ENCODE measurements at places on chromosomes 1 and 21.

- DNase-seq = no peak
Observed at GRCh38 chr1:19372602-19373001, 60.5 kb downstream of the SLC66A1 start.

GRCh38 chr1:218459450-218459849 is 114.3 kb downstream of the TGFB2 start:
- no peak for DNase-seq

DNA sequence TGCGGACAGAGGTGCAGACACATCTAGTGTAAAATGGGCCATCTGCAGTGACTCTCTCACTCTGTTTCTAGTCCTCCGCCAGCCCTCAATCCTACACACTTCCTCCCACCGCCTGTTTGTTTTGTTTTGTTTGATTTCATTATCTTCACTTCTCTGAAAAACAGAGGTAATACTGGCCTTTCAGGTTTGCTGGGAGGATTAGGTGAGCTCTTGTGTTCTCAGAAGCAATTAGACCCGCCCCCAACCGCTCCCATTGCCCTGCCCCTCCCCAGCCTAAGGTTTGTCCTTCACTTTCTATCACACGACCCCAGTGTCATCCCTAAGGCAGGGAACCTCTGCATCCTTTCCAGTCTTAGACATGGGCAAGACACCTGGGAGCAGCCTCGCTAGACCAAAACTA is 43.2 kb upstream of the TACSTD2 start:
- DNase-seq = no peak

GRCh38 chr21:41861255-41861654 is 17.9 kb downstream of the PRDM15 start:
- DNase-seq = no peak

GRCh38 chr1:221511797-221512196 is 230.1 kb downstream of the DUSP10 start:
- DNase-seq = no peak
